WERI-Rb-1 (cell line): ENCODE measurements at places on chromosomes 13 and 19.

DNA sequence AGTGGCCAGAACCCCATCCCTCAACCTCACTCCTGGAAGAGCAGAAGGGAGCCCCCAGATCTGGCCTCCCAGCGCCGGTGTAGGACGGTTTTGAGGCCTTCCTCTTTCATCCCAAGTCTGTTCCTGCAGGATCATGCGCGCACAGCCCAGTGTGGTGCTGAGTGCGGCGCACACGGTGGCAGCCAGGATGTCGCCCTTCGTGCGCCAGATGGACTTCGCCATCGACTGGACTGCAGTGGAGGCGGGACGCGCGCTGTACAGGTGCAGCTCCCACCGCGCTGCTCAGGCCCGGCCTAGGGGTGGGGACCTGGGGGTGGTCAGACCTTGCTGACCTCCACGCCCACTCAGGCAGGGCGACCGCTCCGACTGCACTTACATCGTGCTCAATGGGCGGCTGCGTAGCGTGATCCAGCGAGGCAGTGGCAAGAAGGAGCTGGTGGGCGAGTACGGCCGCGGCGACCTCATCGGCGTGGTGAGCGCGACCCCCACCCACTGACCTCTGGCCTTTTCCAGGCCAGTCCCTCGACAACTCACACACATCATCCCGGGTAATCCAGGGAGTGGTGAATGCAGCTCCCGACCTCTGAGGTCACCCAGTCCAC lies 14.8 kb downstream of the PNPLA6 start:
- DNase-seq, result no peak

DNA sequence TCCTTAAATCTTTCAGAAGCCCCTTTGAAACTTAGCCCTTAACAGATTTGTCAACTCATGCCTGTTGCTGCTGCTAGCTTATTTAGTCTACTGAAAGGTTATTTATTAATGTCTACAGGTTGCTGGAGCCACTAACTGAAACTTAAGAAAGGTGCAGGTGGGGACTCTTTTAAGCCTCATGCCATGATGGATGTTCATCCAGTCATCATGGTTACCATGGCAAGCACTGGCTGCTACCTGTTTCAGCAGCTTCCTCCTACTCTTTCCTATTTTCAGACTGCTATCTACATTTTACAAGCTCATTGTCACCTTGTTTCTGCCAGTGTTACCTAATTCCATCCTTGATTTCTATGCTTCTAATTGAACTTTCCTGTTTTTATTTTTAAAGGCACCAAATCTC lies 27.1 kb downstream of the DGKH start:
- no peak for DNase-seq

DNA sequence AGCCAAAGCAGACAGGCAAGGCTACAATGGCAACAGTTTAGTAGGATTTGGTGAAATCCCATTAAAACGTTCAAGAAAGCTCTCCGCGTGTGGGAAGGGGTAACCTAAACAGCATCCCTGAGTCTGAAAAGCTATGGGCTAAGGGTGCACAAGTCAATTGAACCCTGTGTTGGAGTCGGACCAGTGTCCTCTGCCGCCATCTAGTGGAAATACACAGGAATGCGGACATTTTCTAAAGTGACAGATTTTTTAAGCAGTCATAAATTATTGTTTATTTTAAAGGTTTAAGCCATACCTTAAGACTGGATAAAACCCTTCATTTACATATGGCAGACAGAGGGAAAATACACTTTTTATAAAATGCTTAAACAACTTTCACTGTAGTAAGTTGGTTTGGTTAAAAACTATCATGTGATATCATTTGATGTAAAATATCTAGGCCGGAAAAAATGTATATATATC lies 26.5 kb upstream of the LSM14A start:
- peak; percentile 47 for DNase-seq

GRCh38 chr19:46926170-46927071 lies 65.6 kb downstream of the ARHGAP35 start:
- no peak for DNase-seq

- DNase-seq, result no peak
Measured at GRCh38 chr19:2478278-2478755, 2.4 kb downstream of the GADD45B start.

- DNase-seq, result no peak
Measured at GRCh38 chr13:99988529-99989275, 7.1 kb downstream of the ZIC2 start.

DNA sequence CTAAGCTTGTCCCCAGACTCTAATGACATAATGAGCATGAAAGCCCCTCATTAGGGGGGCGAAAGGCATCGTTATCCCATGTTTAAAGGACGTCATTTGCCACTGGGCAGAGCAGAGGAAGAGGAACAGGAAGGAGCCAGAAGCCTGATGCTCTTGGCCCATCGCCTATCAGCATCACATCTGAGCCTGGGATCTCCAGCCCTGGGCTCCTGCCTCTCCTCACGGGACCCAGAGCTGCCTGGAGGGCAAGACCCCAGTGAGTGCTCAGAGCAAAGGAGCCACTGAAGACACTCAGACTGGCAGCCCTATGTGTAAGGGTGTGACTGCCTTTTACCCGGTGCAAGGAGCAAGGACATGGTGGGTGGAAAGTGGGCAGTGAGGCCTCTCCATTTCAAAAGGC lies 115.0 kb upstream of the ZNF507 start:
- no peak for DNase-seq

GRCh38 chr19:14405380-14405757 lies 13.8 kb downstream of the DDX39A start:
- no peak for DNase-seq

DNA sequence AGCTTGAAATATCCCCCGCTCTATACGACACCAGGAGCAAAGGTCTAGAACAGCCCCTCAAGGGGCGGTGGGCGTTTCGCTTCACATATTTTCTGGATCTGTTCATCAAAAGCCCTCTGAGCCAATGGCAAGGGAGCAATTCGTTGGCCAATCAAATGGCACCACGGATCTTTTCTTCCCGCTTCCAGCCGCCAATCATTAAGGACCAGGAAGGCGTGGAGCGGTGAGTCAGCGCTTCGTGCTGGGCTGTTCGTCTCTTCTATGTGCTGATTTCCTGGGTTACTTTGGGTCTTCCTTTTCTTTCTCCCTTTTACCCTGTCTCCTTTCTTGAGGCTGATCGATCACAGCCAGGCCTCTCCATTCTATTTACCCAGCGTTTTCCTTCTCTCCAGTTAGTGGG lies at the start of gene NLRP4:
TSS of gene NLRP4 (plus strand) at position 201 of the 400 bp plus-strand sequence. CDS start 15,541 bp downstream, outside the sequence.
- no peak for DNase-seq

DNA sequence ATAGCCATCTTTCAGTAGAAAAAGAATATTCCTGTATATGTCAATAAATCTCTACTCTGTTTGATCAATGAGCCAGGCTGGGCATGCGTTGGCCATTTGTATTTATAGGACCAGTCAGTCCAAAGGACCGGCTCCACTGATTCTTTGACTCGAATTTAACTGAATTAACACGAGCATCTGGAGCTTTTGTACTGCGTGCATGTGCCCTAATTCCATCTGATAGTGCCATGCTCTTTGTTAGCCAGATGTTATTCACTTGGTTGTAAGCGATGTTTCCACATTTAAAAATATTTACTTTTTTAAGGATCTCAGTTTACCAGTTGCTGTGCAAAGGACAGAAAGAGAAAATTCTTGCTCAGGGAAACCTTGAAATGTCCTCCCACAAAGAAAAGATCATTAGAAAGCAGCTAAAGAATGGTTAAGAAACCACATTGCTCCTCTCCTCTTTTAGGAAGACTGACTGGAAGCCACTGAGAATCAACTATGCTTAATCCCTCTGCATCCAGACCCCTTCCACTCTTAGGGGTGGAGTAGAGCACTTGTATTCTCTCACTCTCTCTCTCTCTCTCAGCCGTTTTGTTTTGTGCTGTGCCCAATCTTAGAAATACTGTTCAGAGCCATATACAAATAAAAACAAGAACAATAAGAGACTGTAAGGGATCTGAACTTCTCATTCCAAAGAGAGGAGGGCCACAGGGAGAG lies 165.8 kb downstream of the DCLK1 start:
- no peak for DNase-seq

- no peak for DNase-seq
Measured at GRCh38 chr13:59299584-59299983, 864.1 kb downstream of the DIAPH3 start.

DNA sequence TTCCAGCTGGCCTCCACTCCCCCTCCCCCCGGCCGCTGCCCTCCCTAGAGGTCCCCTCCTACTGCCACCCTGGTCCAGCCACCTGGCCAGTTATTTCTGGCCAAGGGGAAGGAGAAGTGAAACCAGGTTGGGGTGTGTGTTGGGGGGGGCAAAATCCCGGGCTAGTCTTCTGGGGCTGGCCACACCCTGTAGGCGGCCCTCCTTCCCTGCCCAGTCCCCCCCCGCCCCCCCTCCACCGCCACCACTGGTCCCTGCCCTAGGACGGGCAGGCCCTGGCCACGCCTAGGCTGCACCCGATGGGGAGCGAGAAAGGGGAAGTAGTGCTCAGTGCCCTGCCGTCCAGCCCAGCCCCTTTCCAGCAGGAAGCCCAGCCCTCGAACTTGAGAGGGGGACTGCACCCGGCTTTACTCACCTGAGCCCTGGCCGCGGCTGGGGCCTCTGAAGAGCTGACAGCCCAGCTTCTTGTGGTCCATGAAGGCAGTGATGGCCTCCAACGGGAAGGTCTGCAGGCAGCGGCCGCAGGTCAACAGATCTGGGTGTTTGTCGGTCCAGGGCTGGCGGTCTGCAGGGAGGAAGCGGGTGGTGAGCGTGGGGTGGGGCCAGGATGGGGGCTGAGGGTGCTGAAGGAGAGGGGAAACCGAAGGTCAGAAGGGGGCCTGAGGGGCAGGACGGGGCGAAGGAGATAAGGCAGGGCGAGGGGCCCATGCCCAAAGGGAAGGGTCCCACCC lies 813 bp downstream of the ZNF296 start:
- peak; percentile 85 for DNase-seq

DNA sequence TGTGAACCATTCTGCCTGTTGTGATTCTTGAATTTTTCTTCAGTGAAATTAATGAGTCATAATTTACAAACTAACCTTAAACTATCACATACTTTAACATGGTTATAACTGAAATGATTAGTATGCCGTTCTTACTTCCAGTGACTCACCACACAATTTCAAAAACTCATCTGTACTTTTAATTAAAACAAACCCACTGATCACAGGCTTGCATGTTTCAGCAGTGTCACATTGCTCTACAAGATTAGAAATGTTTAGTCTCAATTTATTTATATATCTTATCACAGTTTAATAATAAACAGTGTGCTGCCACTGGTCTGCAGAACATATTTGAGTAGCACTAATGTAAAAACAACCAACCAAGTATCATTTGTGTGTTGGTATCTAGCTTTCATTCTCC lies 2227.9 kb upstream of the PCDH20 start:
- no peak for DNase-seq

DNA sequence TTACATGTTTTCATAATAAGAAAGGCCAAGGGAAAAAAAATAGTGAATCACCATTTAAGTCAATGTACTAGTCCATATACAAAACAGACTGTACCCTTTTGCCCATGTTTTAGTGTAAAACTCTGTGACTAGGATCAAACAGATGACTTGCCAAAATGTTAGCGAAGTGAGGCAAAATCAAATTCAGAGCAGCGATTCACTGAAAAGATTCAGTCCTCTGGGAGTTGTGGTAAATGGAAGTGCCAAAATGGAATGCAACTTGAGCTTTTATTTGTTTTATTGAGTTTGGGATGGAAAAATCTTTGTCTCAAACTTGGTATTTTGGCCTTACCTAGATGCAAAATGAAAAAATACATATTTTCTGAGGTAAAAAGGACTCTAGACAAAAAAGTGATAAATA lies 9.1 kb downstream of the CDADC1 start:
- no peak for DNase-seq
